ENCODE measurements at places on chromosomes 16 and 17. TPM values are rescaled to one million over a fixed set of nuclear protein-coding genes. Genes with fewer than 3 reads are reported as not detected.

TNFRSF17 gene
- not detected for total RNA-seq

GRCh38 chr17:77396610-77397009 lies 255.8 kb downstream of the SEC14L1 start:
- no peaks in the 10 kb centered on the region for H3K36me3 ChIP-seq
- H3K4me3 ChIP-seq: no peak overlapping the region
- peak overlapping the region; percentile 20 for H3K27ac ChIP-seq

- H3K27me3 ChIP-seq: no peaks in the 10 kb centered on the region
- H3K4me1 ChIP-seq: no peaks in the 10 kb centered on the region
- H3K4me3 ChIP-seq: no peak overlapping the region
- H3K36me3 ChIP-seq: no peaks in the 10 kb centered on the region
- H3K27ac ChIP-seq: no peak overlapping the region
Measured at GRCh38 chr16:79090966-79091365, 509.6 kb downstream of the MAF start.

DNA sequence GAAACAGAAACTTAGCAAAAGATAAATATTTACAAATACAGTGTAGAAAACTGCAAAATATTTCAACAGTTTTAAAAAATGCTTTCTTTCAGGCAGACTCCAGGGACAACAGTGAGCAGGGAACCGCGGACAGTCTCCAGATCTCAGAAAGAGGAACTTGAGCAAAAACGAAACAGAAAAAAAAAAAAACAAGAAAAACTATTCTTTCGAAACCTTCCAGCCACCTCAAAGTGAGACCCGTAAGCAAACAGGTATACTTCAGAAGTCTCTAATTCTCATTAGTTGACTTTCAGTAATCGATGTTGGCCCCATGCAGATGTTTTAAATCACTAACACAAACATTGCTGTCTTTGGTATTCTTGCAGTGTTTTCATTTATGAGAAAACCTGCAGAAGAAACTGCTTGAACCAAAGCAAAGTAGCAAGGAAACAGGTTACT lies 15.7 kb upstream of the CCL1 start:
- H3K4me3 ChIP-seq: no peak overlapping the region
- no peak overlapping the region for H3K27ac ChIP-seq
- no peaks in the 10 kb centered on the region for H3K27me3 ChIP-seq
- H3K4me1 ChIP-seq: no peaks in the 10 kb centered on the region
- no peak for DNase-seq

GRCh38 chr16:31202414-31203375 lies at the start of gene PYCARD:
PYCARD (minus strand) TSS chr16:31202760; CDS start chr16:31202690, 70 bp downstream.
- DNase-seq: peak; percentile 38
- H3K4me3 ChIP-seq: peak within 1 kb of the TSS; percentile 56
- H3K4me1 ChIP-seq: no peaks in the 10 kb centered on the region
- H3K36me3 ChIP-seq: no peaks in the 10 kb centered on the region

Measured in uterus (tissue), 4 donors.